ENCODE measurements at places on chromosomes 2 and 18.

- no peak for DNase-seq
These were observed 20.8 kb upstream of the TNP1 start for GRCh38 chr2:216880509-216881184.

- no peak for DNase-seq
These were observed 6.2 kb downstream of the ZBTB7C start for GRCh38 chr18:48402953-48403352.

GRCh38 chr18:55844382-55844781 lies 256.4 kb upstream of the TCF4 start:
- DNase-seq = no peak

DNA sequence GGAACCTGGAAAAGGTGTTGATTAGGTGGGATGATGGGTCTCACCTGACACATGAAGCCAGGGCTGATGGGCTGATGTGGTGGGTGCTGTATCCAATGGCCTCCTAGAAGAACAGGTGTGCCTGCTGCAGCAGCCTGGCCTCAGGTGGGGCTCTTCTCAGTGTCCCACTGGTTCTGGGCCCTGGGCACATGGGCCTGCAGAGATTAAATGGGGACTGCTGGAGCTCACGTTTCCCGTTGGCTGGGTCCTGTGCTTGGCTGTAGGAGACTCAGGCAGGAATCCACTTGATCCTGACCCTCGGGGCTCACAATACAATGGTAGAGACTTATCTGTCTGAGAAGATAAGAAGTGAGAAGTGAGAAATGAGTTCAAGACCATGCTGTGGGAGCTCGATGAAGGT lies 170.9 kb downstream of the KCNS3 start:
- no peak for DNase-seq

DNA sequence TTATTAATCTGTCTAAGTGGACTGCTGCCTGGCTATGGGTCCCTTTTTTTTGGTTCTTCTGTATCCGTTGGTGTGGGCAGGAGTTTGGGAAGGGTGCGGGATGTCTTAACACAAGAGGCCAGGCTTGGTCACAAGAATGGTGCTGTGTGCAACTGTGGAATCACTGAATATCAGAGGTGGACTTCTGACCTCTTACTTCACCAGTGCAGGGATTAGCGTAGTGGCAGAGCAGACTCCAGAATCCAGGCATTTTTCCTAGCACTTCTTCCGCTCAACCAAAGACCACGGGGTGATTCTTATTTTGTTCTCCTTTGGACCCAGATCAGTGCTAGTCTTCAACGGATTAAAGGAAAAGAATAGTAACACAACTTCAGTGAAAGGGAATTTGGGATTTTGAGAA lies 254.3 kb upstream of the TNP1 start:
- no peak for DNase-seq

DNA sequence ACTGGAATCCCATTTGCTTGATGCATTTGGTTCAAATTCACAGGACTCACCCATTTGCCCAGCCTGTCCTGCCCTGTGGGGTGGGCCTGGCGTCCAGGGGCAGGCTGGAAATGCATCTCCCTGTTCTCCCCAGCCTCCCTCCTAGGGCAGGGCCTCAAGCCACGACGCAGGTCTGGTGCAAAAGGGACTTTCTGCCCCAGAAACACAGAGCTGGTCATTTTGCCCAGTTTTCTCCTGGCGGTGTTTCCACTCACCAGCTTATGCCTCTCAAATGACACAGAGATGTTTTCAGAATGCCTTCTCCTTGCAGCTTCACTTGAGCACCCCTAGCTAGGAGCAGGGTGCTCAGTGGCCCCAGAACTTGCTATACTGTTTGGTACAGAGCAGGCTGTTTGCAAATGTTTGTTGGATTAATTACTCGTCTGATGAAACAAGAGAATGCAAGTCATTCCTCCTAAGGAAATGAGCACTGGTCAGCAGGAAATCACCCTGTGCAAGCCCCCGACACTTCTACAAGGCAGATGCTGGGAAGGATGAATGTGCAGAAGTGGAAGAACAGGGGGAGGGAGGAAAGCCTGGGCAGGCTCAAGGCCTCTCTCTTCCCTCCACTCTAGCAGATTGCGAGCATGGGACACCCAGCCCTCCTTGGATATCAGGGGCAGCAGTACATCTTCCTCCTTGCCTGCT lies 164.3 kb upstream of the APCDD1 start:
- no peak for DNase-seq
